ENCODE measurements at places on chromosomes 2 and 18. TPM values are rescaled to one million over a fixed set of nuclear protein-coding genes. Genes with fewer than 3 reads are reported as not detected.

Gene BOLA3
- polyA plus RNA-seq = 25.2 TPM

DNA sequence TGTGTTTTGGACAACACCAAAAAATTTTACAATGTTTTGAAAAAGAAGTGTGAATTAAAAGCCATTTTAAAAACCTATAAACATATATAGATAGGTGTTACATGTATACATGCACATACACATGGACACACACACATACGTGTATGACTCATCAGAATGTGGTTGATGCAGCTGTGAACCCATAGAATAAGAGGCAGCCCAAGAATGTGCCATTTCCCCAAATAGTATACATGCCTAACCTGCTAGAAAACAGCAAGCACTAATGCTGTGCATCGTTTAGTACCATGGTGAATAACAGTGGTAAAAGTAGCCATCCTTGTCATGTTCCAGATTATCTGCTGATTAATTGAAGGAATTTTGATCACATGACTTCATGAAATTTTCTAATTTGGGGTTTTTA is 149.0 kb downstream of the DSEL start:
- DNase-seq = no peak

- DNase-seq = no peak
Measured at GRCh38 chr2:83106853-83107252, 1352.2 kb downstream of the SUCLG1 start.

DNA sequence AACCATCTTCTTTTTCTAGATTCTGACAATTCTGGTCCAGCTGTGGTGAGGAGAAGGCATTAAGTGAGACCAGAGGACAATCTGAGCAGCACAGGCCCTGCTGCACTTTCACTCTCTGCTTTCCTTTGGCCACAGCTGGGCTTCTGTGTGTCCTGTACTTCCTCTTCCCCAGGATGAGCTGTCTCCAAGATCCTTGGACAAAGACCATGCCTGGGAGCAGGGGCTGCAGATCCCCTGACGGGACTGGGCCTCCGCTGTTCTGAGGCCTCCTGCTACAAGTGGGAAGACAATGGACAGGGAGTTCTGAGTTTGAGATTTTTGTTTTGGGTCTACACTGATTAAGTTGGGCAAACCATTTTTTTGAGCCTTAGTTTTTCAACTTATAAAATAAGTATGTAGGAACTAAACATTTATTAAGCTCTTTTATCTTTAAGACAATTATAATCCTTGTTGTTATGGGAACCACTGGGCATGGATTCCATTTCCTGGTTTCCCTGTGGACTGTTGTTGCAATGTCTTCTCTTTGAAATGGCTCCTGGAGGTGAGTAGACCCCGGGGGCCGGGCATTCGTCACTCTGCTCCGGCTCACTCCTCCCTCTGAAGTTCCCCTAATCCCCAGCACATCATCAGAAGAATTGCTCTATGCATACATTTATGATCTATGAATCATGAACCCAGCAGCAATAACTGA is 266.6 kb downstream of the ACTR3 start:
- DNase-seq = no peak

DNA sequence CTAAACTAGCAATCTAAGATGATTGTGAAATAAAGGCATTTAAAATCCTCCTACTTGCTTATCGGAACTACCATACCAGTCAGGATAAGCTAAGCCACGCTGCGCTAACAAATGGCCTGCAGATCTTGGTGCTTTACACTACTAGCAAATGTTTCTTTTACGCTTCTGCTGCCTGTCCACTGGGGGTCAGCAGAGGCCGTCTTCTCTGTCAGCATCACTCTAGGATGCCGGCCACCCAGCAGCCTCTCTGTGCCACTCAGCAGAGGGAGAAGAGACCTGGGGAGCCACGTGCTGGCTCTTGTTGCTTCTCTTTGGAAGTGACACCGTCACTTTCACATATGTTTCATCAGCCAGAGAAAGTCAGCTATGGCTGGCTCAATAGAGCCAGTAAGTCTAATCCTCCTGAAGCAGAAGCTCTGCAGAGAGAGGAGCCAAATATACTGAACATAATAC is 36.6 kb downstream of the COPS8 start:
- DNase-seq = no peak

Gene G6PC2
- polyA plus RNA-seq = not detected

- no peak for DNase-seq
Measured at GRCh38 chr2:181578829-181579228, 78.1 kb downstream of the CERKL start.

DNA sequence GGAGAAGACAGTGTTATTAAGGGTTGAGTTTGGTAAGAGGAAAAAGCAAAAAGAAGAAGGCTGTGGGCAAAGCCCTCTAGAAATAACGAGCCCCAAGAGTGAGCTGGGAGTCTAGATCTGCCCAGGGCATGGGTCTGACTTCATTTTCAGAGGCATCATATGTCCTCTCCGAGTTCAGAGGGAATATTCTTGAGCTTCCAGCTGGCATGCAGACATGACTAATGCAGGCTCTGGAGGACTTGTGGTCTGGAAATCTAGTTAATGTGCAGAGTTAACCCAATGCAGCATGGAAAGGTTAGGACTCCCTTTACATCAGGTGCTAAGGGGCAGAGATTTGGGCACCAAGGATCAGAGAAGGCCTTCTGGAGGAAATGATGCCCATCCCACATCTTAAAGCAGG is 7.3 kb downstream of the ACMSD start:
- DNase-seq = no peak

- DNase-seq = no peak
Measured at GRCh38 chr18:73381699-73382036, 513.9 kb upstream of the NETO1 start.

Gene NDC80
- 29.0 TPM for polyA plus RNA-seq

DNA sequence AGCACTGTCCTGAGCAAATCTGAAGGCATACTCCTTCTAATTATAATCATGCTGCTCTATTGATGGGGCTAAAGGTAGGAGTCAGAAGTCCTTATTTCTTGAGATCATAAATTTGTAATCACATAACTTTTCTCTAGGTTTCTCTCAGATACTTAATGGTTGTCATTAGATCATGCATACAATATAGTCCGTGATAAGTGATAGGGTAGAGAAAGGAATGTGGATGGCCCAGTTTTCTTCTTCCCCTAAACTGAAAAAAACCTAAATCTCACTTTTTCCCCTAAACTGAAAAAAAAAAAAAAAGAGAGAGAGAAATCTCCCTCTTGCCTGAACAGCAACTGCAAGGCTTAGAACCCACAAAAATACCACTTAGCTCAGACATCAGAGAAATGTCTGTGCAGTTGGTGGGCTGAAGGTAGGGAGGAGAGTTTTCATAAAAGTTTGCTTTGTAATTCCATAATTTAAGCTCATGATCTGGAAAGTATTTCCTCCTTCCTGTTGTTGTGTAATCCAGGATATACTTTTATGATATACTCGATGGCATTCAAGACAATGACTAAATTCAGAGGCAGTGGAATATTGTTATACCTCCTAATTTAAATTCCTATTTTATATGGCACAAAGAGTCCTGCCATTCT is 79.3 kb upstream of the ITPRID2 start:
- no peak for DNase-seq

DNA sequence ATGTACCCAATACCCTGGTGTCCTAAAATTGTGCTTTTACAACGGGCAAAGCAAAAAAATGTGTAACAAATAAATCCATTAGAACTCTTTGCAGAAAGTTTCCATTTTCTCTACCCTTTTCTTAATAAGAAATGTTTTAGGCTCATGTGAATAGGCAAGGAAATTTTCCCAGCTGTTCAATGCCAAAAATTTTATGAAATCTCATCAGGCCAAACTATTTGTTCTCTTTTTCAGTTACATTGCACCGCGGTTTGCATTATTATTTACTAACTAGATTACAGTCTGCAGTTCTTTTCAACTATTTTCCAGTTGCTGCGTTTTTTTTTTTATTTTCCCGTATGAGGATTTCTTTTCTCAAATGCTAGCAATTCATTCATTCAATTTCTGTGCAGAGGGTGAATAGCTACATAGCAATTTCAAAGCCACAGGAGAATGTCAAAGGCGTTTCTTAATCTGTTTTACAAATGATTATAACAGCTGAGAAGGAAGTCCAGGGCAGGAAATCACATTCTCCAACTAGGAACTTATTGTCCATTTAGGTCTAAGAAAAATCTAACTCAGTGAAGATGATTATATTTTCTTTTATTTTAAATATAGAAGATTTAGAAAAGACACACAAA is 367.5 kb upstream of the MMADHC start:
- DNase-seq = no peak

GRCh38 chr18:37321582-37322491 is 243.8 kb downstream of the CELF4 start:
- DNase-seq = no peak

DNA sequence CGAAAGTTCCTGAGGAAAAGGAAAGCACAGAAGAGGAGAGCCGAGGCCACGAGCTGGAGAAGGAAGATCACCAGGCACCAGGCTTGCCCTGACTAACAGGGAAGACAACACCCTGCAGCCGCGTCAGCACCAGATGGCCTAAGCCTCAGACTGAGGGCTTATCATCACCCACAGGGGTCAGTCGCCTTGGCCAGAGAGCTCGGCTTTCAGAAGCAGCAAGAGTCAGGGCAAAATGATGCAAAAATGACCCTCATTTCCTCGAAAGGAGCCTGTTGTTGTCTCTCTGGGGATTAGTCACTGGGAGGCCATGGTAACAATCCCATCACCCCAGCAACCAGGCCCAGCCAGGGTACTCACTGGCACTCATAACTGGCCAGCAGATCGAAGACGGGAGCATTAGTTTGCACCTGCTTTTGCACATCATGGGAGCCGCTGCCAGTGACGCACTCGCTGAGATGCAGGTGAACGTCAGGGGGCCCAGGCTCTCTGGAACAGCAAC is 42.7 kb upstream of the ZFP36L2 start:
- no peak for DNase-seq

DNA sequence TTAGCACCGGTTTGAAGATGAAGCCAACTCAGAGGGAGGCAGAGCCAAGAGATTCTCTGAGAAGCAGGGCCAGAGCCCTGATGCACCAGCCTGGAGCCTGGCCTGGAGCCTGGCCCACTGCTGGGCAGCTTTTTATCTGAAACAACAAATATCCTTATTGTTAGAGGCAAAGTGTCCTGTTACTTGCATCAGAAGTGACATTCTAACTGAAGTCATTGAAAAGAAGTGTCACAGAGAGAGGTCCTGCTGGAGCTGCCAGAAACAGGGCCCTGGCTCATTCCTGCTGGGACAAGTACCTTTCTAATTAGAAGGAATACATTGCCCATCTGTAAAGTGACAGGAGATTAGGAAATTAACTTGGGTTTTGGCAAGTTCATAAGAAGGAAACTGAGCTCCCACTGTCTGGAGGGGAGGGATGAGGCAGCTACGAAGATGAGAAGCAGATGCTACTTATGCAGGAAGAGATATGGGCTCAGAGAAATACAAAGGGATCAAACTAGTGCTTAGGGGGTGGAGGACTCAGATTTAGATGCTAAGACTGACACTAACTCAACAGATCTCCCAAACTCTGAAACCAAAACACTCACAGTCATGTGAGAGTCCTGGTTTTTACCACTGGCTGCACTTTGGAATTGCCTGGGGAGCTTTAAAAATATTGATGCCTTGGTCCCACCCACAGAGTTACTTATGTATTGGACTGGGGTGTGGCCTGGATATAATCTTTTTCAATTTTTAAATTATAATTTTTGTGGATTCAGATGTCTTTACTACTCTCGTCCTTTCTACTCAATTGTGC is 11.0 kb upstream of the HK2 start:
- DNase-seq = no peak

DNA sequence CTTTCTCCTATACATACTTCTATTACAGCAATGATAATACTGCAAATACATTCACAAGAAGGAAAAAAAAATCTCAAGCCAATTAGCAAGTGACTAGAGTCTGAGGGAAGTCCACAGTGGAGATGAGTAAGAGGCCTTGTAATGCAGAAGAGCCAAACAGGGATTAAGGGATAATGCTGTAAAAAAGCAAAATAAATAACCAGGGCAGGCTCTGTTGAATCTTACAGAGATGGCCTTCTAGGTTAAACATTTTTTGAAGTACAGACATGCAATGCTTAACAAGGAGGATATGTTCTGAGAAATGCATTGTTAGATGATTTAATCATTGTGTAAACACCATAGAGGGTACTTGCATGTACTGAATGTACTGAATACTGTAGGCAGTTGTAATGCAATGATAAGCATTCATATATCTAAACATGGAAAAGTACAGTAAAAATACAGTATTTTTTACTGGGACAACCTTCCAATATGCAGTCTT is 122.1 kb upstream of the RMDN2 start:
- DNase-seq = no peak

DNA sequence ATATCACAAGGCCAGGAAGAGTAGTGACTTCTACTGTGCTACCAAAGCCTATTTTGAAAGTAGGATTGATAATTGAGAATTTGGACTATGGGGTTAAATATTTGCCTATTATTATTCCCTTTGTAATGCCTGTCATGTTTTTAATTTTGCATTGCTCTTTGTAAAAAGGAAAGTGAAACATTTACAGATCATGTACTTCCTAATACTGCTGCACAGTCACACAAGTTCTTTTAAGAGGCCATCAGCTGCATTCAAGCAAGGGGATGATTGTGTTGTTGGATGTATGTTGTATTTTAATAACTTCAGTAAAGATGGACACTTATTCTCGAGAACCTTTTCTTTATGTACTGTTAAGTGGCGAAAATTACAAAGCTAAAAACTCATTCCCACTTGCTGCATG is 70.1 kb downstream of the PLEKHA3 start:
- no peak for DNase-seq

Measured in renal pelvis (tissue), 12 donors.